ENCODE measurements at places on chromosomes 5 and 9. TPM values are rescaled to one million over a fixed set of nuclear protein-coding genes. Genes with fewer than 3 reads are reported as not detected.

- DNase-seq, result no peak
Observed at GRCh38 chr5:37034955-37035354, 158.4 kb downstream of the NIPBL start.

DNA sequence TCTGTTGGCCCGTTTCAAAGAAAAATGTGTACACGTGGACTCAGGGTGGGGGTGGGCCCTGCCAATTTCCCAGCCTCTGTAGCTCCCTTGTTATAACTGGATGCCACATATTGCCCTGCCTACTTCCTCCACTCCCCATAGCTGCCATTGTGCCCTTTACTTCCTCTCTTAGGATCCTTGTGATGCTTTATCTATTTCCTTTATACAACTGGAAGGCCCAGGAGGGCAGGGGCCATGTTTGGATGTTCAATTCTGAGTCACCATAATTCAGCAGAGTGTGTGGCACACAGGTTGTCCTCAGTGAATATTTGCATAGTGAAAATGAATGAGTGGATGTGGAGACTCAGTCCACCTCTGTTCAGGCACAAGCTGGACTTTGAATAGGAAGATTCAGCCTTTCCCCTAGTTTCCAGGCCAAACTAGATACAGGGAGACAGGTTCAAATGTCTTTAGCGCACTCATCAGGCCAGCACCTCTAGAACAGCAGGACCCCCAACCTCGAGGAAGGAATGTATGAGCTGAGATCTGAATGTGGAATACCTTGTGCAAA lies 10.6 kb upstream of the FEM1C start:
- no peak for DNase-seq

DNA sequence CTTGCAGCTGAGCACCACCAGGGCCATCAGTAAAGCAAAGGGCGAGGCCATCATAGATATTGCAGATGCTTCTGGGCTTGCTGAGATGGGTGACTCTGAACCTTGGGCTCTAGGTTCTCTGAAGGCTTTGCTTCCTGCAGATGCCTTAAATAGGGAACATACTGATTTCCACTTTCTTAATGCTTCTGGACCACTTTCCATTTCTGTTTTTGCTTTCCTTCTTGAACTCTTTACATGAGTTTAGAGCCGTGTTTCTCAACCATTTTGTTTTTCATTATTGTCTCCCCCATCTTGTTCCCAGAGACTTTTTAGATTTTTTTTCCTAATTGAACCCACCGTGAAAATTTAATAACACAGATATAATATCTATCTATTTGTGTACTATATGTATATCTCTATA lies at the start of gene IFNA13:
Gene IFNA13 (minus strand): TSS at position 101 of the 400 bp plus-strand sequence. CDS start 47 bp downstream, at position 54.
- no peak for DNase-seq

DNA sequence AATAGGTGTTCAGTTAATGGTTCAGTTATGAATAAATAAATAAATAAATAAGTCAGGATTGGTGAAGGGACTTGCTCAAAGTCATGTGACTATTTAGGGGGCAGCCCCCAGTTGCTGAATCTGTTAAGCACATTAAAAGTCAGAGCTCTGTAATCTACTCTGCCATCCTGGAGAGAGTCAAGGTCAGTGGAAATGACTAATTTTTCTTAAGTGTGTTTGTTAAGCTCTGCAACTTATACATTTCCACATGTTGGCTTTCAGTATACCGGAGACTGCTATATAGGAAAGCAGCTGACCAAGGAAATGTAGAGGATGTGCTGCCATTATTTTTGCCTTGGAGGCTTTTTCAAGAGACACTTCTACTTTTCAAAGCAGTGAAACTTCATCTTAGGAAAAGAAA lies 57.9 kb downstream of the KIAA1958 start:
- DNase-seq, result no peak

Gene PCDHB13
- total RNA-seq, result 4.2 TPM

- DNase-seq, result no peak
Observed at GRCh38 chr9:78612091-78612490, 315.2 kb downstream of the PSAT1 start.

Gene CRHBP
- 7.0 TPM for total RNA-seq

DNA sequence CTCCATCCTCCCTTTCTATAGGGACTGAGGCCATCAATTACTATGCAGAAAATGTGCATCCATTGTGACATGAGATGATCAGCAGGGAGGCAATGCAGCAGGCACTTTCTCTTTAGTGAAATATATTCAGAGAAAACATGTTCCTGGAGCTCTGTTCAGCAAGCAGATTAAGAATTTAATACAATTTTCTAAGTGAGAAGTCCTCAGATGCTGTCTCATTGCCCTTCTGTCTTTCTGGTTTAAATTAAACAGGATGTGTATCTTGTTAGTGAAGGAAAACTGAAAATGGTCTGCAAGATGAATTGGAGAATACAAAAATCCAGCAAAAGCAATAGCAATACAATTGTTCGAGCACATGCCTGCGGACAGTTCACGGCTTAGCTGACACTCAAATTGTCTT lies 445.8 kb upstream of the RIOK2 start:
- DNase-seq, result no peak

DNA sequence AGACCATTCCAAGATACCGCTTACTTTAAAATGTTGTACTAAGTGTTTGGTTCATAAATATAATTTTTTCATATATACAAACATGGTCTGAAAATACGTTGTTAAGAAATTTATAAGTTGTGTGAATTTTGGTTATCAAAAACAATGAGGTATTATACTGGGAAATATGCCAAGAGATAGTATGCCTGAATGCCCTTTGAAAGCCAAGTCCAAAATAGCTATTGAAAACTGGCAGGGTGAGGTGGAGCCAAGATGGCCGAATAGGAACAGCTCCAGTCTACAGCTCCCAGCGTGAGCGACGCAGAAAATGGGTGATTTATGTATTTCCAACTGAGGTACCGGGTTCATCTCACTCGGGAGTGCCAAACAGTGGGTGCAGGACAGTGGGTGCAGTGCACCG lies 533.5 kb downstream of the ZNF608 start:
- DNase-seq, result no peak

Gene STK32A
- 6.4 TPM for total RNA-seq

Gene NIM1K
- 0.58 TPM for total RNA-seq

DNA sequence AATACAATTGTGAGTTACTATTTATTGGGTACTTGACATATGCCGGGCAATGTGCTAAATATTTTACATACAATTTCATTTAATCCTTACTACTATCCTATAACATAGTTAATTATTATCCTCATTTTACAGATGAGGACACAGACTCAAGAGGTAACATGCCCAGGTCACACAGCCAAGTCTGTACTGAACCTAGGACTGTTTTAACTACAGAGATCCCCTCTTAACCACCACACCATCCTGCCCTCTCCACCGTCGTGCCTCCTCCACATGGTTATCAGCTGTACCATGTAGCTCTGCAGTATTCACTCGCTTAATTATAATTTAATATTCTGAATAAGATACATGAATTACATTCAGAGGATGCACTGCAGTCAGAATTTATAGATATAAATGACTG lies 5.3 kb downstream of the RAB14 start:
- DNase-seq, result no peak

- DNase-seq, result no peak
Observed at GRCh38 chr9:121852241-121852640, 200.8 kb downstream of the DAB2IP start.

DNA sequence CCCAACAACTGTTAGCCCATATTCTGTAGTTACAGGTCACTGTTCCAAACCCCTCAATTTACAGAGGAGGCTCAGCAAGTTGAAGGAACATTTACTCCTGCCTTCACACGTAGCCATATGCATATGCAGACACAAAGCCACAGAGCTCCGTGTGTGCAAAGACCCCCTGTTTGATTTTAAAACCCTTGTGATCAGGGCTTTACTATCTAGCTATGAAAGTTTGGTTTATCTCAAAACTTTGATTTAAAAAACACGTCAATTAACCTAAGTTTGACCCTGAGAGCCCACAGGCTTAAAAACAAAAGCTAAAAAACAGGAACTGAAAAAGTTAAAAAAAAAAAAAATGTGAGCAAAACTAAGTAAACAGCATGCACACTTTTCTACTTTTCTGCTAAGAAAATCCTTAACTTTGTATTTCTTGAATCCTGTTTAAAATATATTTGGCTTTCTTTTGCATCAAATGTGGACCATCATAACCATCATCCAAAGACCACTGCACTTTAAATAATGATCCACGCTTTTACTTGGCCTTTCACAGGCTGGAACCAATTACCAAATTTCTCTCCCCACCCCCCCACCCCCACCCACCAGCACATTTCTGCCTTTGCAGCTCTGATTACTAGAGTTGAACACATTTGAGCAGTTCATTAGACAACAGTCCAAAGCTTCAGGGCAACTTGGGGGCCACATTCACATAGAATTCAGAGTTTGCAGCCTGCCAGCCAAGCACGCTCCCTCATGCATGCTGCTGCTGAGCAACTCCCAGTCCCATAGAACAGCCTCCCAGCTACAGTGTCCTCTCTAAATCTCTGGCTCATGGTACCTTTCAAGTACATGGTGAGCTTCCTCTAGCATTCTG lies 128.8 kb upstream of the MAP3K1 start:
- DNase-seq, result no peak

Gene LOX
- total RNA-seq, result 40.9 TPM

All from aorta (tissue), 5 donors.